ENCODE measurements at places on chromosomes 6 and 20. TPM values are rescaled to one million over a fixed set of nuclear protein-coding genes. Genes with fewer than 3 reads are reported as not detected.

GRCh38 chr6:118718297-118718696 is 66.9 kb upstream of the CEP85L start:
- H3K36me3 ChIP-seq = no peaks in the 10 kb centered on the region
- peaks cover 10% of the 10 kb centered on the region for H3K4me1 ChIP-seq
- DNase-seq = no peak

GRCh38 chr6:115551527-115551926 is 509.2 kb downstream of the FRK start:
- H3K4me1 ChIP-seq = no peaks in the 10 kb centered on the region
- DNase-seq = no peak
- no peak overlapping the region for H3K4me3 ChIP-seq
- no peaks in the 10 kb centered on the region for H3K27me3 ChIP-seq

- H3K36me3 ChIP-seq = no peaks in the 10 kb centered on the region
- no peaks in the 10 kb centered on the region for H3K27me3 ChIP-seq
- DNase-seq = no peak
- H3K27ac ChIP-seq = peak overlapping the region; percentile 98
Measured at GRCh38 chr6:3162565-3163247, 5.4 kb upstream of the TUBB2A start.

GRCh38 chr6:84515067-84515466 is 249.3 kb downstream of the TBX18 start:
- no peak overlapping the region for H3K4me3 ChIP-seq
- H3K4me1 ChIP-seq = no peaks in the 10 kb centered on the region
- H3K27me3 ChIP-seq = no peaks in the 10 kb centered on the region
- no peak overlapping the region for H3K27ac ChIP-seq

DNA sequence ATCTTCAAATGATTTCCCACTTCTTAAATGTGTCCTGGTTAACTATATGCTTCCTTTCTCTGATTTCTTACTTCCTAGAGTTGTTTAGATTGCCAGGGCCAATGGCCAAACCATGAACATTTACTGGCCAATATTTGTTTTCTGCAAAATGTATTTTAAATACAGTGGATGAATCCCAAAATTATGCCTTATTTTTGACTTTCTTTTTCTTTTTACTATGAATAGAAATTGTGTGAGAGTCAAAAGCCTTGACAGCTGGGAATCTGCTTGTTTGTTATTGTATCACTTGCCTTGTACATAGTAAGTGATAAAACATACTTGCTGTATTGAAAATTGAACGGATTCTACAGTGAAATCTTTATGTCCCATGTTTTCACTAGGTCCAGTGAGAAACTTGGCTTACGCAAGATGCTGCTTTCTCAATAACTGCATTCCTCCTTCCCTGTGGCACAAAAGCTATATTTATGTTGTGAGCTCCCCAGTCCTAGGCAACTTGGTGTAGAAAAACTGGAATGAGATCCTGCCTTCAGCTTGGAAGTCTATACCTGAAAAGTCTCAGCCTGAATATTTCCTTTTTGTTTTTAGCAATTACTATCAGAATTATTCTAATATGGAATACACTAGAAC is 295.2 kb downstream of the EPHA7 start:
- H3K27me3 ChIP-seq = no peaks in the 10 kb centered on the region
- no peak overlapping the region for H3K4me3 ChIP-seq
- no peak for DNase-seq

DNA sequence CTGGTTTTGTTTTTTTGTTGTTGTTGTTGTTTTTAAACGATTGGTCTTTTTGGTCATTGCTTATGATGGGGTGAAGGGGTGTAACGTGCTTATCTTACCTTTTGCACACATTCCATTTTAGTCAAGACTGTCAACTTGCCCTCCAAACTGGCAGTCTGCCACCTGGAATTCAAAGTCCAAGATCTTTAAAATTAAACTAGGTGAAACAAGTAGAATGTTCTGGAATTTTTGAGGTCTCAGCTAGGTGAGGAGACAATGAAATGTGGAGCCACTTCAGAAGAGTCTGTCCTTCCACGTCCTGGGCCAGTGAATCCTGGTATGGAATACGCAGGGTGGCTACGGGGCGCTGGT is 344.6 kb downstream of the ZFAND3 start:
- no peak overlapping the region for H3K4me3 ChIP-seq
- DNase-seq = no peak
- H3K27me3 ChIP-seq = no peaks in the 10 kb centered on the region
- no peak overlapping the region for H3K27ac ChIP-seq

ROS1 gene
- total RNA-seq = not detected
